ENCODE measurements at places on chromosomes 2 and 18. TPM values are rescaled to one million over a fixed set of nuclear protein-coding genes. Genes with fewer than 3 reads are reported as not detected.
A peak's percentile ranks its signal among the peaks of the same experiment; 100 is the strongest.

GCG gene
- not detected for total RNA-seq

CROCC2 gene
- total RNA-seq: not detected

GAREM2 gene
- not detected for total RNA-seq

CAPN14 gene
- 1.0 TPM for total RNA-seq

DYNAP gene
- total RNA-seq: not detected

TMEM178A gene
- total RNA-seq: 3.9 TPM

KIAA2012 gene
- not detected for total RNA-seq

- DNase-seq: peak; percentile 76
Observed at GRCh38 chr2:69149631-69150215, 136.7 kb downstream of the ANTXR1 start.

DNA sequence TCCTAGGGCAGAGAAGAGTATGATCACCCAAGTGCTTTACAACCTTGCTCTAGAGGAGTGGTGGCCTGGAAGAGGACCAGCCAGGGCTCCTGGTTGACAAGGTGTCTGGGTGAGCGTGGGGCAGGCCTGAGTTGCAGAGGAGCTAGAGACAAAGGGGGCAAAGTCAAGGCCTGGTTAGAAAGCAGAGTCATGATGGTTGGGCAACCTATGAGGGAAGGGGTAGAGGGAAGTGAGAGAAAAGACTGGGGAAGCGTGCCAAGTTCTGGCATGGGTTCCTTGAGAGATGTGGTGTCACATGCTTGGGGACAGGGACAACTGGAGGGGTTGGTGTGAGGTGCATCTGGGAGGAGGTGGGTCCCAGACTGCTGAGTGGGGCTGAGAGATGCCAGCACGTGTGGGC lies 13.5 kb downstream of the ZFP36L2 start:
- DNase-seq: no peak

GRCh38 chr2:181264001-181264400 lies 193.2 kb upstream of the ITGA4 start:
- peak; percentile 64 for DNase-seq

DNA sequence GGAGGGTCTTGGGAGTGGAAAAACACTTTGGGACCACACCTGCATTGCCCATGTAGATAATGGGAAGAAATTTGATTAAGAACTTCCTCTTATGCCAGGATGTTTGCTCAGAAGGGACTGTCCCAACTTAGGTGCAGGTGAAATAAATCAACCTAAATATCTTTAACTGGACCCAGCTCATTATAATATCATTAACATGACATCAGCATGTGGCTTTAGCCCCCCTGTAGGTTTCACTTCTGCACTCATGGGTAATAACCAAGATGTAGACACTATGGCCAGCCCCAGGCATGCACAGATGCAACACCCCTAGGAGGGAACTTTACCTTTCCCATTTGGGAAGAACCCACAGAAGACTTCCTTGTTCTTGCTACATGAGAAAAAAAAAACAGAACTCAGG lies 227.4 kb upstream of the ZNF804A start:
- DNase-seq: no peak

DNA sequence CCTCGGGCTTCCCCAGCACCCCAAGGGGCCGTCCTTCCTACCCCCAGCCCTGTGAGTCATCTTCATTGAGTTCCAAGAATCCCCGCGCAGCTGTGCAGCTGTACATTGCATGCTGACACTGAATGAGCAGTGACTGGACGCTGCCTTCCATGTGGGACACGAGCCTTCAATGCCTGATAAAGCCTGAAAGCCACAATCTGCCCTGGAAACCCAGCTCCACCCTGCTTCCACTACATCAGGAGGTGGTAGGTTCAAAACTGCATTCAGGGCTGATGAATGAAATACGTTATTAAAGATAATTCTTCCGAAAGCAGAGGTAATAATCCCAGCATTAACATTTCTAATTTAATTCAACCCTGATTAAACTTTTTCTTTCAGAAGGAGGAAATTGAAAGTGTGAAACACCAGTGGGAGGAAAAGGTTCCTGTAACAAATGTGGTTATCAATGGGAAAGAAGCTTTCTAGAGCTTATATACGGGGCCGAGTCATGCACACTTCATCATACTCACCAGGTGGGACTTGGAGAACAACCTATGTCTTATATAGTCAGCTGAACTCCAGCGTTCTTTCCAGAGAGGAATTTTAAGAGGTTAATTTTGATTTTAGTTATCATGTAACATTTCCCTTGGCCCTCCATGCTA lies 360.1 kb downstream of the LPIN1 start:
- peak; percentile 97 for DNase-seq

- no peak for DNase-seq
Observed at GRCh38 chr2:120732506-120733237, 3.0 kb upstream of the GLI2 start.

DNA sequence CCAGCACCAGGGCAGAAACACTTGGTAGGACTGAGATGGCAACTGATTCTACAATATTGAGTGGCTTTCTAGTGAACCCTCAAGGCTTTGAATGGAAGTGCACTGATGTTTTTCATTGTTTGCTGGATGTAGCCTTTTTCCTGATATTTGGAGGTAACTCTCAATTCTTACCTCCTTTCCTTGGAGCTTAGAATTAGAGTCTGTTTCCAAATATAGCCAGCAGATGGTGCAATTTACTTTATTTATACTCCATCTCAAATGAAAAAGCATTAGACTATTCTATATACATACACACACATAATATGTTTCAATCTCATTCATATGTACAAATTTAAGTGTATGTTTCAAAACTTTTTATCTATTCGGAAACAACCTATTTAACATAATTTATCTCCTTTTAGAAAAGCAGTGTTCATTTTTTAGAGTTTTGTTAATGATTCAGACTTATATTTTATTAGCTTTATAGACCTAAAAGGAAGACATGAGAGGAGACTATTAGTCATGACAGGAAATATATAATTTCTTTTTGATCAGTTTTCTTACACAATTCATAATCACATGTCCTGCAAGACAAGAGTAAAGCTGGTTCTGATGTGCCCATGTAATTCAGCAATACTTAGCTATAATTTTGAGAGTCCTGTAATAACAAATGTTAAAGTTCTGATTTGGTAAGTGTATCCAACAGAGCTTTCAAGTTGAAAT lies 124.8 kb downstream of the NUP35 start:
- peak; percentile 42 for DNase-seq

GRCh38 chr2:74002505-74003421 lies 18.1 kb downstream of the TET3 start:
- DNase-seq: peak; percentile 76

GRCh38 chr2:25146896-25147295 lies 21.5 kb downstream of the POMC start:
- no peak for DNase-seq

- no peak for DNase-seq
Observed at GRCh38 chr2:76826691-76827090, 695.5 kb downstream of the LRRTM4 start.

DNA sequence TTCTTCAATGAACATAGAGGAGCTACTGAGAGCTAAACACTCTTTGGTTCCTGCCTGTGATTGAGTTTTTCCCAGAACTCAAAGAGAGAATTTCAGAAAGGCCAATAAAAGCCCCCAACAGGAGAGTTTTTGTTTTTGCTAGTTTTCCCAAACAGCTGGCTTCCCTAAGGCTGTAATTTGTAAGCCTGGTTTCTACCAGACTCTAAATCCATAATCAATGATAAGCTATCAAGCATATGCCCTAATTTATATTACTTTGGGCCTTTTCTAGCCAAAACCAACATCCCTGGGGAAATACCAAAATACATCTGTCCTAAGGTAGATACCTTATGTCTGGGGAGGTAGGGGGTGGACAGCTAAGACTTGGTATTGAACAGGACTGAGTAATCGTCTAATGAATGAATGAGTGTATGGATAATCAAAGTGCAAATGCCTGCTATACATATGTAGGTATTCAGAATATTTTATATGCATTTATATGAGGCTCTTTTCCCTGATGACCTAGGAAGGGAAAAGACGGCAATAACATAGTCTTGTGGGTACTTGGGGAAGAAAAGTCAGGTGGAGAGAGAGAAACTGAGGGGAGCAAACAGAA lies 26.0 kb upstream of the APOB start:
- no peak for DNase-seq

DNA sequence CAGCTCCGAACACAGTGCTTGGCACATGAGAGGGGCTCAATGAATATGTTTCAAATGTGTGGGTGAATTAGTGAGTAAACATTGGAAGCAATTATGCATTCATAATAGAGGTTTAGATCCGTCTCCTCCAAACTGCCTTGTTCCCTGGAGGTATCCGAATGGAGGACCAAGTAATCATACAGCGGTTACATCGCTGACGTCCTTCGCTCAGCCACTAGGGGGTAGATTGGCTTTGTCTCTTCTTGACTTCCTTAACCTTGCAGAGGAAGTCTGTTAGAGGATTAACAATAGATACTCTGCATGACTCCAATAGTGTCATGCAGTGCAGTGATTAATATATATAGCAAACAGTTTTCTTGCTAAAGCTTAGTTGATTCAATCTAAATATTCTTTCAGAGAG lies 517.0 kb downstream of the PTPRM start:
- peak; percentile 57 for DNase-seq

DNA sequence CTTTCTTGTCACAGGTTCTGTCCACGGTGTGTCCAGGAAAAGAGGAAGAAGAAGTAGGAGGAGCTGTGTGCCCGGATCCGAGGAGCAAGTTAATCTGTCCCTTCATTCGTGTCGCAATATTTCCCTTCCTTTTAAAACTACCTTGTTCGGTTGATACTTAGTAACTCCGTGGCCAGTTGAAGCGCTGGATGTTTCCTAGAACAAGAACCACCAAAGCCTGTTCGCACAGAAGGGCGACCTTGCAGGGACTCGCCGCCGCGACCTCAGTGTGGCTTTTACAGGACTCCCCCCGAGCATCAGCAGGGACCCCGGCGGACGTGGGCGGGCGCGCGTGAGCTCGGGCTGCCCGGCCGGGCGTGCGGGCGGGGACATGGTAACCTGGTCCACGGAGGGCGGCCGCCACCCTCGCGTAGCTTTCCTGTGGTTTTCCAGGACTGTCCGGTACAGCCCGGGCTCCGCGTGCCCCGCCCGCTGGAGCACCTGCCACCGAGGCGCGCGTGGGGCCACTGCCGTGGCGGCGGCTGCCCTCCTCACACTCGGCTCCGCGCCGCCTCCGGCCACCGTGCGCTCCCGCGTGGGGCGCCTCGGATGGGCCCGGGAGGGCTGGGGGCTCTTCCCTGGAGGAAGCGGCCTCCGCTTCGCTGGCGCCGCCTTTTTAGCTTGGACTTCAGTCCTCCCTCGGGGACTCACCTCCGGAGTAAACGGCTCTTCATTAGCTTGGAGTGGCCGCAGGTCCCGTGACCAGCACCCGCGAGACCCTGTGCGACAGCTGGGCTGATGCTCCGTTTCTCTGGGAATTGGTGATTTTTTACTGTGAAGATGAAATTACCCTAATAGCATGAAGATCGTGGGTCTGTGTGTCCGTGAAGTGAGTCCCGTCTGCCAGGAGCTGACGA lies 9.2 kb upstream of the D2HGDH start:
- no peak for DNase-seq

DNA sequence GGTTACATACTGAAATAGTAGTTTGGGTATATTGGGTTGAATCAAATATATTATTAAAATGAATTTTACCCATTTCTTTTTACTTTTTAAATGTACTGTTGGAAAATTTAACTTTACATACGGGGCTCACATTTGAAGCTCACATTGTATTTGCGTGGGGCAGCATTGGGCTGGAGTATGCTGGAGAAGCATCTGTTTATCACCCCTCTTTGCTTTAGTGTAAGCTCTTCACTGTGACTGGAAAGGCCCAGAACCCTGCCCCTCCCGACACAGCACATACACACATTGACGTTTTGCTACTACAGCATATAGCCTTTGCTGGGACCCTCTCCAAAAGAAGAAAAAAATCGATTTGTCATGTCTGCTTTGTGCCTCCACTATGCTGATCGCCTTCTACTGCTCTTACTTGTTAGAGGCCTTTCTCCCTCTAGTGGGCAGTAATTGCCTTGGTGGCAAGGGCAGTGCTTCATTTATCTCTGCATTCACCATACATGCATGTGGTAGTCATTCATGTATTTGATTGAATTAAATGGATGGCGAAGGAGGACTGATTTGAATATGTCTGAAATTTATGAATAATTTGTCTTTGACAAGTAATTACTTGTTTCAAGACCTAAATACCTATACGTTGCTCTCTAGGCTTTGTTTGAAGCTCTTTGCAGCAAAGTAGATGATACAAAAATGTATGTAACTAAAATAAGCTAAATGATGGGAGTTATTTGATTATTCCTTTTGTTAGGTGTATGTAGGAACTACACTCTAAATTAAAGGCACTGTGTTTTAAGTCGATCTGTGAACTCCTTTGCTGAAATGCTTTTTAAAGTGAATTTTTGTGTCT lies 37.4 kb downstream of the VAPA start:
- DNase-seq: peak; percentile 56

- DNase-seq: no peak
Observed at GRCh38 chr2:68737711-68738110, 3.1 kb downstream of the ARHGAP25 start.

DNA sequence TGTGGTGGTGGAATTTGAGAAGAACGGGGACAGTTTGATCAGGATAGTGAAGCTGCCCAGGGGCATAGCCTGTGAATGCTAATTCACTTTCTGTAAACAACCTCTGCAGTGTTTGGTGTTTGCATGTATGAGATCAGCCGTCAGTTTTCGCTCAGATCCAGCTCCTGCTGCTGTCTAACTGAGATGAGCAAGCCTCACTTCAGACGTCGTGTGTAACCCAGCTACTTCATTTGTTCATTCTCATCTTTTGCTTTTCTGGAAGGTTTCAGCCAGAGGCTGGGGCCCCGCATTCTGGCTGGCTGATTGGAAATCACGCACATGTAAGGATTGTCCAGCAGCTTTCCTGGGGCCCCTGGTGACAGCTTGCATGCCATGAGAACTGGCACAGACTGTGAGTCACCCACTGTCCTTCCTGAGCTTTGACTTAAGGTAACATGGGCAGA lies 48.9 kb downstream of the LDLRAD4 start:
- DNase-seq: peak; percentile 73

DNA sequence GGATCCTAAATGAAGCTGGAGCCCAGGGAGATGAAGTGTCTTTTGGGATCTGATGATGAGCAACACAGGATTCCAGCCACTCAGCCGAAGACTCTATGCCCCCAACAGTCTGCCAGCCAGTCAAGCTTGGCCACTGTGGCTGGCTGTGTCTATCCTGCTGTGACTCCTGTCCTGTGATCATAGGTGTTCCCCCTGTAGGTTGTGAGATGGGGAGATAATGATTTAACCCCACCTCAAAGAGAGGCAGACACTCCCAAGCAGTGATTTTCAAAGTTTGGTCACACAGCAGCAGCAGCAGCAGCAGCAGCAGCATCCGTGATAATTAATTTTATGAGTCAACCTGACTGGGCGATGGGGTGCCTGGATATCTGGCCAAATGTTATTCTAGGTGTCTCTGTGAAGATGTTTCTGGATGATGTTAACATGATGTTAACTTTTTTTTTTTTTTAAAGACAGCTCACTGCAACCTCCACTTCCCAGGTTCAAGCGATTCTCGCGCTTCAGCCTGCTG lies 21.4 kb upstream of the RHOB start:
- peak; percentile 64 for DNase-seq

GRCh38 chr2:27306136-27306535 lies 2.1 kb downstream of the UCN start:
- DNase-seq: no peak
